ENCODE measurements at places on chromosomes 1 and 21. TPM values are rescaled to one million over a fixed set of nuclear protein-coding genes. Genes with fewer than 3 reads are reported as not detected.

CHAF1B gene
- 2.5 TPM for total RNA-seq

DNA sequence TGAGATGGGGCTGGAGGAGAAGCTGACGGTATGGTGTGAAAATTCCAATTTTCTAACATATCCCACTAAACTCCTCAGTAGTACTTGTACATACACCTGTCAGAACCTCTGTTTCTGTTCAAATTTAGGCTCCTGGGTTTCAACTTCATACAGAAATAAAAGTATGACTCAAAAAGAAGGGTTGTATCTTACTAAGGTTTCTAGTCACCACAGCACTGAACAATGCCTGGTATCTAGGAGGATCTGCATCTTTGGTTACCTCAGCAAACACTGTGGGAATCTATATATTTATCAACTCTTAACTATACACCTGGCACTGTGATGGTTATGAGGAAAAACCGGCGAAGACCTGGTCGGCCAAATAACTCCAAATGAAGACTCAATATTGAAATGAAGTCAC is 13.8 kb downstream of the RBM34 start:
- no peaks in the 10 kb centered on the region for H3K27me3 ChIP-seq
- no peaks in the 10 kb centered on the region for H3K36me3 ChIP-seq
- DNase-seq, result no peak
- no peaks in the 10 kb centered on the region for H3K4me1 ChIP-seq
- no peak overlapping the region for H3K4me3 ChIP-seq
- no peak overlapping the region for H3K27ac ChIP-seq

DNA sequence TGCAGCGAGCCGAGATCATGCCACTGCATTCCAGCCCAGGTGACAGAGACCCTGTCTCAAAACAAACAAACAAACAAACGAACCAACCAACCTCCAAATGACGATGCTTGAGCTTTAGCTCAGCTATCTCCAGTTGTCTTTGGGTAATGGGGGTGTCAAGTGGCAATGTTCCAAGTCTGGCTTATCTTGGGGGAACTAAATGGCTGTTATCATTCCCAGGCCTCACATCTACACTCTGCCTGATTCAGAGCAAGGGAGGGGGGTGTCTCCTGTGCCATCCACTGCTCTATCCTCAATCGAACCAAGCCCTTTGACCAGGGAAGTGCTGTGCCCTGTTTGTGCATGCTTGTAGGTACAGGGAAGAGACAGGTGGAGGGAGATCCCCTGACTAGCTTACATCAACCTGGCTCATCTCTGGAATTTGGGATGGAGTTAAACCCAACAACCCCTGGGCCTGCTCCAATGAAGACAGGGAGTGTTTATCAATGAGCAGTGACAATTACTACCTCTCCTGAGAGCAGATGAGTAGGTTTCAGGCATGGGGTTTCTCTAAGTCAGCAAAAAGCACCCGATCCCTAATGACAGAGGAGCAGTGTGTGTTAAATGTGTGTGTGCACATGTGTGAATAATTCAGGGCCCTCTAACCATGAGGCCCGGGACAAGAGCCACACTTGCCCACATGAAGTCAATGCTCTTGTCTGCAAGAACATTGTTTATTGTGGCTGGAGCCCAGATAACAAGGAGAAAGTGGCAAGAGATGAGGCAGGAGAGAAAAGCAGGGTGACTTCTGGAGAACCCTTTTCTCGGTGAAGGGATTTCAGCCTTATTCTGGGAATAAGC is 20.3 kb upstream of the IL6R start:
- DNase-seq, result no peak
- no peaks in the 10 kb centered on the region for H3K36me3 ChIP-seq
- H3K27me3 ChIP-seq, result no peaks in the 10 kb centered on the region
- H3K27ac ChIP-seq, result peak overlapping the region; percentile 75
- H3K4me3 ChIP-seq, result no peak overlapping the region

- no peak overlapping the region for H3K27ac ChIP-seq
- H3K36me3 ChIP-seq, result no peaks in the 10 kb centered on the region
- no peak overlapping the region for H3K4me3 ChIP-seq
- no peaks in the 10 kb centered on the region for H3K27me3 ChIP-seq
- H3K4me1 ChIP-seq, result no peaks in the 10 kb centered on the region
Measured at GRCh38 chr21:41367945-41368734, 6.3 kb downstream of the MX2 start.

DNA sequence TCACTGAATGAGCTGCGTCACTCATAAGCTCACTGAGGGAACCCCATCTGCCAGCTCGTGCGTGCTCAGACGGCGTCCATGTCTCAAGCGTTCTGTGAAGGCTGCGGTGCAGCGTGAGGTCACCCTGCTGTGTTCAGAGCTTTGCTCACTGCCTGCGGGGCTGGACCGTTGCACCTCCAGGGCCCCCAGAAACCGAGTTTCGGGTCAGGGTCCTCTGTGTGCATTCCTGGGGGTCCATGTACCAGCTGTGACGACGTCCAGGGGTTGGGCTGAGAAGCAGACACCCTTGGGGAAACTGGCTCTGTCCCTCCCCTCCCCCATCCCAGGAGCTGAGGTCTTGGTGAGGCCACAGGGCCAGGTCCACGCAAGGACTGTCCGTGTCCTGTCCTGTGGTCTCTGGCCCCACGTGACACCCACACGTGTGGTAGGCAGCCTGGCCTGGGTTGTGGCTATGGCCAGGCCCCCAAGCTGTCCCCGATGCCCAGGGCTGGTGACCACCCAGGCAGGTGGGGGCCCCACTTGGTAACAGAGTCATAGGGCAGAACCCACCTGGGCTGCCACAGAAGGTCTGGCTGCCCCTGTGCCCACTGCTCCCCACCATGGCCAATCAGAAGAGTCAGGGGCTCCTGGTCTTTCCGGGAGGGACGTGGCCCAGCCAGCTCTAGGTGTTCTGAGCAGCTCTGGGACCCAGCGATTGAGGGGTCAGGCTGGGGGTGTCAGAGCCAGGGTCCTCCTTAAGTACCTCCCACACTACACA is 24.4 kb downstream of the FTCD start:
- H3K27me3 ChIP-seq, result no peaks in the 10 kb centered on the region
- no peak for DNase-seq
- no peak overlapping the region for H3K4me3 ChIP-seq
- no peaks in the 10 kb centered on the region for H3K36me3 ChIP-seq
- H3K27ac ChIP-seq, result no peak overlapping the region
- no peaks in the 10 kb centered on the region for H3K4me1 ChIP-seq

CDCA8 gene
- 14.9 TPM for total RNA-seq
